ENCODE measurements at places on chromosomes 2 and 18.

DNA sequence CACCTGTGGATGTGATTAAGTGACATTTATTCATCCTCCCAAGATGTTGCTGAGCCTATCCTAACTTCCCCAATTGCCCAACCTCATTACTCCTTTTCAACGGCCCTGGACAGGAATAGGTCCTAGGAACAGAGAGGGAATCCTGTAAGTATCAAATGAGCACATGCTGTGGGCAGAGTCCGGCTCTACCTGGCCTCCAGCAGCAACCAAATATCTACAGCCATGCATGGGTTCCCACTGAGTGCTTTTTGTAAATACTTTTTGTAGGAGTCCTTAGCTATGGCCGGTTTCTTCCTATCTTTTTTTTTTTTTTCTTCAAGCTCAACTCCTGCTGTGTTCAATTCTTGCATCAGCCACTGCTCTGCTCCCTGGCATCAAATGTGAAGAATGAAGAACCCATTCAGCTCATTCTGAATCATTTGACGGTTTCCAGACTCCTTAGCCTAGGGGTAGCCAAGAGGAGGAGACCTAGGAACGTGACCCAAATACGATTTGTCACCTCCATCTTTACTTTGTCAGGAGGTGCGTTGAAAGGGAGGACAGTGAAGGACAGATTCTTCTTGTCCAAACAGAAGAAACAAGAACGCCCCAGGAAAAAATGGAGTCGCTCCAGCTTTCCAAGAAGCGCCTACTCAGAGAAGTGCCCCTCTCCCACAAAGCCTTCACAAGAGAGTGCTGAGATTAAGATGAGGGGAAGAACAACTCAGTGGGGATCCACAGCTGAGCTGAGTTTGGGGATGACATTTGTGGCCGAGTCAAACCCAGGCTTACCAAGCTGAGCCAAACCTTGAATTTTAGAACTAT is 46.7 kb upstream of the LCLAT1 start:
- DNase-seq, result no peak

DNA sequence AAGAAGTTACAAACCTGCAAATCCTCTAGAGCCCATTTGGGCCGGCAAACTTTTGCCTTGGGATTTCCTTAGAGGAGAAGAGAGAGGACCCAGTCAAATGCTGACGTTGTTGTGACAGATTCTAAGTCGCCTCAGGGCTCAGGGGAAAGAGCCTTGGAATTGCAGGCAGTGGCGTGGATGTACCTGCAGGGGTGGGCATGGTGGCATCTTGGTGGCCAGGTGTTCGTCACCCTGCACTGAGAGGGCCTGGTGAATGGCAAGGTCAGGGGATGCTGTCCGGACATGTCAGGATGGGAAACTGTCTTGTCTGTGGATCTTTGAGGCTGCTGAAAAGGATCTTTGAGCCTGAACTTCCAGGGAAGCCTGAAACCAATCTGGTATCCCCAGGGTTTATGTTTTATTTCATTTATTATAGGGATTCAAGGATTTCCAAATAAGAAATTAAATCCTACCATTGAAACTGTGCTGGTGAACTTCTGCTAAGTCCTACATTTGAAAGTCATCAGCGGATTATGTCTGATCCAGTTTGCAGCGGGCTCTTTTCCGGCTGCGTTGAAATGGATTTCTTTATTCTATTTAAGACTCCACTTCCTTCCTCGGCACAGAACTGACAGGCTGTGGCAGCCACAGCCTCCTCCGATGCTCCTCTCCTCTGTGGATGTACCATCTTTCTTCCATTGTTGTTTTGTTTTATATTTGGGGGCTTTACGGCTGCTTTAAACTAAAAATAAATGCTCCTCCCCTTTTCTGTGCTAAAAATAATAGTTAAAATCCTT is 207.6 kb downstream of the AGAP1 start:
- no peak for DNase-seq

DNA sequence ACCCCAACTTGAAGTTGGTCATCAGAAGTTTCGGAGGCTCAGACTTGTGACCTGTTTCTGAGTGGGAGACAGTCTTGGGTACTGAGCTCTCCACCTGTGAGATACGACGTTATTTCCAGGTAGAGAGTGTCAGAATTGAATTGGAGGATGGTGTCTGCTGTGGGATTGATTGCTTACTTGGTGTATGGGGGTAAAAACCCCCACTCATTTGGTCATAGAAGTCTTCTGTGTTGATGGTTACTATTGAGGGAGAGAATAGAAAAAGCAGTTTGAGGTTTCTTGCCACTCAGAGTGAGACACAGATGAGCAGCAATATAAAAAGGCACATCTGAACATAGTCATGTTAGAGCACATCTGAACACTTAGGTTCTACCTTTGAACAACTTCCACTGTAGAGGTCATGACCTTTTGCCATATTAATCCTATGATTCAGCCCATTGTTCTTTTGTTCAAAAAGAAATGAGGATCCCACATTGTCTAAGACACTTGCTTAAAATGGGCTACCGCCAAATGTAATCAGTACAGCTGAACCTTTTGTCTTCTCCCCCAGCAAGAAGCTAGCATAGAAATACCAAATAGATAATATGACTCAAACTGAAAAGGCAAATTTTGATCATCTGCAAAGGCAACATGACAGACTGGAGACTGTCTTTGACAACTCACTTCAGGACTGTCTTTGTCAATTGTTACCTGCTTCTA is 73.3 kb downstream of the NAB1 start:
- DNase-seq, result no peak

- DNase-seq, result no peak
Measured at GRCh38 chr2:48015421-48015820, 109.1 kb upstream of the FBXO11 start.

DNA sequence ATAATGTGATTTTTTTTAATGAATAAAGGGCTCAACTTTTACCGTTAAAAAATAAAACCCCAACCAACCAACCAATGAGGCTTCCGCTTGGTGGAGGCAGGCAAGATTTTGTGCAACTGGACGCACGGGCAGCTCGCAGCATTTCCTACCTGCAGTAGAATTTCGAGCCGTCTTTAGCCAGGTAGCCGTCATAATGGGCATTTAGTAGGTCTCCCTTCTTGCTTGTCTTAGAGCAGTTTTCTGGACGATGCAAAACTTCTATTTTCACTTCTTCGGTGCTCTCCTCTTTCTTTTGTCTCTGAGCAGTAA is 316 bp downstream of the FKBP7 start:
- DNase-seq, result no peak

DNA sequence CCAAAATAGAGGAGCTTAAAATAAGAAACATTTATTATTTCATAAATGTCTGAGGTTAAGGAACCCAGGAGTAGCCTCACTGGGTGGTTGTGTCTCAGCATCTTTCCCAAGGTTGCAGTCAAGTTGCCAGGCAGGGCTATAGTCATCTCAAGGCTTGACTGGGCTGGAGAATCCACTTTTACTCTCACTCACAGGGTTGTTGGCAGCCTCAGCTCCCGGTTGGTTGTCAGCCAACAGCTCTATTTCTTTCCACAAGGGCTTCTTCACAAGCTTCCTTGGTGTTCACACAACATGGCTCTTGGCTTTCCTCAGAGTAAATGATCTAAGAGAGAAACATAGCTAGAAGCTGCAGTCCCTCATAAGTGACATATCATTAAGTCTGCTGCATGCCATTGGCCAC is 55.6 kb upstream of the TEX51 start:
- no peak for DNase-seq

GRCh38 chr2:2914252-2914651 is 463.4 kb downstream of the EIPR1 start:
- DNase-seq, result no peak

DNA sequence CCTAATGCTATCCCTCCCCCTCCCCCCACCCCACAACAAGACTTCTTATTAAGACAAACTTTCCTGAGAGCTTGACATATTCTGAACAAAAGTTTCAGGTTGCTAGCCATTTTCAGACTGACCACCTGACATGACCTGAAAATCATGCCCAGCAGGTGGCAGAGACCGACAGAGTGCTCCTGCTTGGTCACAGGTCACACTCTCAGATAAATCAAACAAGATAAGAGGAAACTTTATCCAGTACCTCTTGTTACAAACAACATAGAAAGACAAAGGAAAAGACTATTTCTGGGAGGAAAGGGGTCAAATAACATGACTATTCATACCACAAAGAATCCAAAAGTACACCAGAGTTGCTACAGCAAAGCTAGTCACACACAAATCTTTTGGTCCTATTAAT is 107.4 kb downstream of the TMEM200C start:
- no peak for DNase-seq

GRCh38 chr2:148887350-148888002 is 12.4 kb downstream of the KIF5C start:
- no peak for DNase-seq

DNA sequence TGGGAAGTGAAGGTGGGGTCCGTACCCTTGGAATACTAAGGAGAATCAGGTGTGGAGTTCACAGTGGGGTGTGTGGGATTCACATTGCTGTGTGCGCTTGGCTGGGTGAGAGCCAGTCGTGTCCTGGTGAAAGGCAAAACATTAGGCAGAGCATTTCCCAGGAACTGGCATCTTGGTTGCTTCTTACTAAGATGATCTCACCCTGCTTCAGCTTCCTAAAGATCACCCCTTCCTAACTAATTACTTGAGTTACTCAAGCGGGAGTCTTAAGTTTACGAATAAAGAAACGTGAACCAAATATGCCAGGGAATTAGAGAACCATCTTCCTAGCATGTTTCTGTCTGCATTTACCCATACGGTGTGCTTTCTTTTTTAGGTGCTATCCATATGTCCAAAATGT is 122.9 kb downstream of the NCK2 start:
- no peak for DNase-seq

- no peak for DNase-seq
Measured at GRCh38 chr2:109428841-109429566, 184.8 kb downstream of the SEPTIN10 start.

GRCh38 chr2:5845798-5846330 is 153.7 kb downstream of the SOX11 start:
- no peak for DNase-seq

- no peak for DNase-seq
Measured at GRCh38 chr2:128644718-128645256, 326.1 kb upstream of the HS6ST1 start.

DNA sequence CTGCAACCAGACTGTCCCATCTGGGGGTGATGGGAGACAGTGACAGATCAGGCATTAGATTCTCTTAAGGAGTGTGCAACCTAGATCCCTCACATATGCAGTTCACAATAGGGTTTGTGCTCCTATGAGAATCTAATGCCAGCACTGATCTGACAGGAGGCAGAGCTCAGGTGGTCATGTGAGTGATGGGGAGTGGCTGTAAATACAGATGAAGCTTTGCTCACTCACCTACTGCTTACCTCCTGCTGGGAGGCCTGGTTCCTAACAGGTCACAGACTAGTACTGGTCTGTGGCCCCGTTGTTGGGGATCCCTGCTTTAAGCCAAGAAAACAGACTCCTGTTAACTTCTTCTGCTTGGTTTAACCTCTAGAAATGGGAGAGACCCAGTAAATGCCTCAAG is 3.2 kb downstream of the CYP27A1 start:
- no peak for DNase-seq

GRCh38 chr18:22230471-22230945 is 61.1 kb downstream of the GATA6 start:
- no peak for DNase-seq

DNA sequence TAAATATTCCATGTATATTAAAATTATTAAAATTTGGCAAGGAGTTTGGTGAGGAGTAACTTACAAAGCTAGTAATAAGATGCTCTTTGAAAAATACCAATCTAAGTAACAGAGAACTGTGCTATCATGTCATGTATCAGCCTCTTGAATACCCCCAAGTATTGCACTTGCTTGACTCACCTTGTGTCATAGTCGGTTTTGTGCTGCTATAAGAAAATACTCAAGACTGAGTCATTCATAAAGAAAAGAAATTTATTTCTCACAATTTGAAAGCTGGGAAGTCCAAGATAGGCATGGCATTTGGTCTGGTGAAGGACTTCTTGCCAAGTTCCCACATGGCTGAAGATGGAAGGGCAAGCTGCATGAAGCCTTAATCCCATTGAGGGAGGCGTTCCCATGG is 179.2 kb downstream of the MEMO1 start:
- no peak for DNase-seq

DNA sequence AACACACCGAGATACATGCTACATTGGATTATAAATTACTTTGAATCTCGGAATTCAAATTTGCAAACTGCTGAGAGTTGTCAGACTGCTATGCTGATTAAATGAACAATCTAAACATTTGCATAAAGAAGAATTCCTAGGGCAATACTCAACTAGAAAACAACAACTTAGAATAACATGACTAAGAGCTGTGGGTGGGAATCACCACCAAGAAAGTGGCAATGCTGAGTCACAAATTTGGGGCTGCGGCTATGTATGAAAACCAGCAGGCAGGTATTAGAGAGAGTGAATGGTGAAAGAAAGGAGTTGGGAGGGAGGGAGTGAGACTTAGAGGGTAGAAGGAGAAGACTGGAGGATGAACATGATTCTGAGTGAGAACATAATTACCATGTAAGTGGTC is 559.5 kb downstream of the PIK3C3 start:
- DNase-seq, result no peak

- DNase-seq, result no peak
Measured at GRCh38 chr2:75503048-75503607, 57.6 kb downstream of the EVA1A start.

DNA sequence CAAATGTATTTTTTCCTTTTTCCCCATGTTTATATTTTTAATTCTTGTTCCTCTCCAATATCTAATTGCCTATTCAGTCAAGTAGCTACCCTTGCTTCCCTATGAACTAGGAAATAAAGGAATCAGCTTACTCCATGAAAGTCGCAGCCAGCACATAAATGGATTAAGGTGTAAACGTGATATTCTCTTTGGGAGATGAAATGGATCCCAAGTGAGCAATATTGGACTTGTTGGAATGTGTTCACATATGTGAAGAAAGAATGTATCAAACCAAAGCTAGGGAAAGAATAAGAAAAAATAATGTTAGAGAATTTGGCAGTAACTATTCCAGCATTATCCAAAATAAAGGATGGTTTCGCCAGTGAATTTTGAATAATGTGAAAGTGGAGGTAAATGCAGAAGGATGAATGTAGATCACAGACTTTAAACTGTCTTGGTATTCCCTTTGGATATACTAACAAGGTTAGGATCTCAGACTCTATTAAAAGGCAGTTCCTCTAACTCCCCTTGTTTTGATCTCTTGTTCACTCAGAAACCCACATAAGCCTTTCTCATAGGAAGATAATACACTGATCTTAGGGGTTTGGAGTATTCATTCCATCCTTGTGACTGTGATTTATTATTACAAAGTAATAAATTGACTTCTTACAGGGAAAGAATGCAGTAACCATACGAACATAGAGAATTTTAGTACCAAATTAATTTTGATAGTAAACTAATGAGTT is 208.1 kb downstream of the BABAM2 start:
- DNase-seq, result no peak

DNA sequence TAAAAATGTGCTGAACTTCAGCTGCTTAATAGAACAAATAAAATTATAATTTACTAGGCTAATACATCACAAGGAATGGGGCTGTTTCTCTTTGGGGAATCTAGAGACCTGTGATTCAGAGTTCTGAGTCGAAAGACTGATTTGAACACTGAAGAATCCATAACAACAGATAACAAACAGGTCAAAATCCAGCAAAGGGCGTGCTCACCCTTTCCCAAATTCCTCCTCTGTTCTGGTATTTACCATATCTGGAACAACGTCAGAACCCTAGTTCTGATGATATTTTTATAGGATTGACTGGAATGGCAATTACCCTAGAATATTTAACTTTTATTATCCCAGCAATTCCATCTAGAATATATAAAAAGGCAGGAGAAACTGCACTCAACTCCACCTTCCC is 66.0 kb upstream of the ITGA6 start:
- DNase-seq, result no peak

- no peak for DNase-seq
Measured at GRCh38 chr2:187936228-187936627, 355.4 kb upstream of the GULP1 start.

GRCh38 chr18:41767960-41768359 is 187.1 kb upstream of the PIK3C3 start:
- no peak for DNase-seq

All from CD4-positive, alpha-beta memory T cell (primary cell).